ENCODE measurements at places on chromosomes 7 and 10.

- no peak for DNase-seq
Measured at GRCh38 chr10:86728056-86728455, 28.4 kb upstream of the BMPR1A start.

GRCh38 chr10:104337521-104337984 lies 712 bp downstream of the ITPRIP start:
- DNase-seq, result peak; percentile 77

DNA sequence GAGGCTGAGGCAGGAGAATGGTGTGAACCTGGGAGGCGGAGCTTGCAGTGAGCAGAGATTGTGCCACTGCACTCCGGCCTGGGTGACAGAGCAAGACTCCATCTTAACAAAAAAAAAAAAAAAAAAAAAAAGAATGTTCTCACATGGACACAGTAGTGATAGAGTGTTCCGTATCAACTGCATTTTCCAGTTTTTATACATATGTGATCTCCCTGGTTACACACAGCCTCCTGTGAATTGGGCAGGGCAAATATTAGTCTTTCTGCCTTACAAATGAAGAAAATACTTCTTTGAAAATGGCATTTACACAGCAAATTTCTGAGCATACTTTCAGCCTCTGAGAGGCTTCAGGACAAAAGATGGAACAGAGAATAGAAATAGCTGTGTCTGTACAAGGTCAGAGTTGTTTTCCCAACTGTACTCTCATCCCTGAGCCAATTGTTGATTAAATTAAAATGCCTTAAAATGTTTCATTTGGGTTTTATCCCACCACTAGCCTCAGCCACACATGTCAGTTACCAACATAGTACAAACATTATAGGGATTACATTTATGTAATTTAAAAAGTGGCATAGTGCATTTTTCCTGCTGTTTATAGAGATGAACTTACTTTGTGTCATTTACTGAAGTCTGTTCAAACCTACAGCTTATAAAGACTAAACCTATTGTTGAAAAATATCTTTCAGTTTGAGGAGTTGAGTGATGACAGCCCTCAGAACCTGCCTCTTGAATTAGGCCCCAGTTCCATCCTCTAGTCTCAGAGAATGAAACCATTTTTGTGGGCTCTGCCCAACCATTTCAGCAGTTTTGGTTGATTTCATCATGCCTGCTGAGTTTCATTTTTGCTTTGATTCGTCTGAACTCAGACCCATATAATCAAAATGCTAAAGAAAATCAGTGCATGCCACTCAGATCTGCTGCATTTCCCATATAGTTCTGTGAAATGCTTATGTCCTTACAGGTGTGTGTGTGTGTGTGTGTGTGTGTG lies 609.4 kb upstream of the C7orf33 start:
- no peak for DNase-seq

DNA sequence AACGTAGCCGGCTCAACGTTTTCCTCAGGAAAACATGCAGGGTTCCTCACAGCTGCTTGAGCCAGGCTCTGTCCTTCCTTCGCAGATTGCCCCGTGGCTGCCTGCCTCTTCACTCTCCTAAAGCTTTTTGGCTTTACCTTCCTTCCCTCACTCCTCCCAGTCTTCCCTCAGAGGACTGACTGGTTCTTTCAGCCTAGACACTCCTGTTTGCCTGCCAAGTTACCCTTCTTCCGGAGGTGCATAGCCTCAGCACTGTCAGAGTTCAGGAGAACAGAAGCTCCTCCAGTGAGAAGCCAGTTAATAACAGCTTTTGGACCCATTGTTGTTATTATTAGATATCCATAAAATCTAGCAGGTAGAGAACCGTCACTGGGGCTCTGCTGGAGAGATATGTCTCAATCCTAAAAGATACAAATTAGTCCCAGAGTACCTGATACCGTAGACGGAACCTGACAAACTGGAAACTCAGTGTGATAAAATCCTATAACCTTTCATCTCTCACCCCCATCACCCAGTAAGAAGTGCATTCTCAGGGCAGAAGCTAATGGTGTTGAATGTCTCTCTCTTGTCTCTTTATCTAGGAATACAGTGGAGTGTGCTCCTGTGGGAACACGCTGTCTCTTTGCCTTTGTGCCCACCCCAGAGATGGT lies 79.6 kb downstream of the SND1 start:
- DNase-seq, result no peak

DNA sequence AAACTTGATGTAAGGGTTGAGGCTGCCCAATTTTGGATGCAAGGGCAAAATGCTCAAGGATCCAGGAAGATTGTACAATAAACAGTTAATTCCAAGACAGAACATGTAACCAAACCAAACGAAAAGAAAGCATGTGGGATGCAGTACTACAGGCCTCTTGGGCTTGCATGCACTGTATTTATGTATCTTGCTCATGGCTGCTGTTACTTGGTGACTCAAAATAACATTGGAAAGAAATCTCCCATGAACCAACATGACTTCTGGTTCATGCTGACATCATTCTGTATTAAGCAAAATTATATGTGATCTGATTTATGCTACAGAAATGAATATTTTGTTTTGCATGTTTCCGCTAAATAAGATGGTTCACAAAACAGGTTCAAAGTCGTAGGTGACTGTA lies 65.9 kb upstream of the FZD1 start:
- DNase-seq, result no peak

DNA sequence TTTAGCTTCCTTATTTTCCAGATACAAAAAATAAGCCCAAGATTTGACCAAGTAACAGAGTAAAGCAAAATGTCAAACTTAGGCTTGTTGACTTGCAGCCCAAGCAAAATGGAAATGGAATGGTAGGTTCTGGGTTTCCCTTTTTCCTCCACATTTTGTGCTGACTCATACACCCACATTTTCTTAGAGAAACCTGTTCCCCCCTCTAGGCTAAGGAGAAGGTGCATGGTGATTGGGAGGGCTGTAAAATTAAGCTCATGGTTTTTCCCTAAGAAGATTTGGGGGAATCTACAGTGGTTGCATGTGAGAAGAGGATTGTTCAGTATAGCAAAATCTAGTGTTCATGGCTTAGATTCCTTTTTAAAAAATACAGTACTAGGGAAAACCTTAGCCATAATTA lies 127.4 kb downstream of the ARL4A start:
- no peak for DNase-seq

DNA sequence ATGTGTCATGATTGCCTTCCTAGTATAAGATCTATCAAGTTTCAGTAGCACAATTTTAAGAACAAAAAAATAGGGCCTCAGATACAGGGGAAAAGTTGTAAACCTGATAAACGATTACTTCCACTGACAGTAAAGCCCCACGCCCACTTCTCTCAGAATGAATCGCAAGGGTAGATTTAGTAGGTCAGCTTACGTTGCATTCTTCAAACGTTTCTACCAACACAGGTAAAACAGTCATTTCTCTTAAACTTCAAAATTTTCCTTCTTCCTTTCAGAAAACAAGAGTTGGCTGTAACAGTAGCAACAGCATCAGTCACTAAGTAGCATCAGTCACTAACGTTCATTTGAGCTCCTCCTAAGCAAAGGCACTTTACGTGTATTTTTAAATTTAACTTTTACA lies 221.5 kb downstream of the ADAM12 start:
- DNase-seq, result no peak

- no peak for DNase-seq
Measured at GRCh38 chr10:24574161-24574560, 149.5 kb downstream of the ARHGAP21 start.

- DNase-seq, result no peak
Measured at GRCh38 chr10:18401416-18402195, 249.8 kb downstream of the NSUN6 start.
